ENCODE measurements at places on chromosomes 12 and 14.

GRCh38 chr12:28082096-28082495 is 108.2 kb upstream of the CCDC91 start:
- no peak for DNase-seq

DNA sequence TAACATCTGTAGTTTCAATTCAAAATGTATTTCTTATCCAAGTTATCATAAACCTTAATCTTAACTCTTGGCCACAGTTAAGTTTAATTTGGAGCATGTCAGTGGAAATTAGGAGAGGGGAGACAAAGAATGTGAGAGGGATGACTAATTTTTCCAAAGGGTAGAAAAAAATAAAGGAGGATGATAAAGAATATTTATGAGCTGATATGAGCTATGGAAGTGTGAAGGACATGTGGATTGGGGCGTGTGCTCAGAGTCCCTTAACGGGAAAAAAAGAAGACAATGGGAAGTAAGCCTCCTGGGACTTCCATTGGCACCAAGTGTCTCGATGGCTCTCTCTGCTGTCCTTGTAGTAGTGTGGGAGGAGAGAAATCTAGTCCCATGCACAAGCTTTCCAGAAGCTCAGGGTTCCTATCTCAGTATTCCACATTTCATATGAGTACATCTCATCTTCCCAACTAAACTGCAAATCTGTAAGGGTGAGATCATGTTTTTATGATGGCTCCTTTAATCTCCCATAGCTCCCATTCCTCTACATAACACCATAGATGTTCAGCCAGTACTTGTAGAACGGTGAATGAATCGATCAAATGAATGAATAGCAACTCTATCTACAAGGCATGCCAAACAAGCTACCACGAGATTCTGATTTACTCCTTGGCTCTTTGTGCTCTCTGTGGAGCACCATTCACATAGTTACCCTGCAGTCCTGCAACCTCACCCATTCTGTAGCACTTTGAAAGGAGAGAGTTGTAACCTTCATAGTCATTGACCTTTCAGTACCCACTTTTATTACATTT is 27.4 kb downstream of the BCL2L14 start:
- DNase-seq: no peak

DNA sequence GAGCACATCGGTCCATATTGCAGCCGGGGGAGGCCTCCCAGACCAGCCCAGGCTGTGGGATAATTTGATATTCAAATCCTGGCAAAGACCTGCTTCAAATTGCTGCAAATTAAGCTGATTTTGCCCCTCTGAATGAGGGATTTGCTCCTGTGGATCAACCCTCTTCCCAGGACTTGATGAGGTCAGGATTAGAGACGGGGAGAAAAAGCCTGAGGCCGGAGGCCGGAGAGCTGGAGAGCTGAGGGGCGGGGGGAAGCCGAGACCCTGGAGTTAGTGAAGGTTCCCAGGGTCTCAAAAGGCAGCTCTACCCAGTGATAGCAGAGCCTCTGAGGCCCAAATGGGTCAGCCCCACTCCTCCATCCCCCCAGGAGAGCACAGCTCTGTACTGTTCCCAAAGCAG is 17.5 kb upstream of the VSX2 start:
- DNase-seq: no peak

- DNase-seq: no peak
Measured at GRCh38 chr14:22952418-22952817, 4.5 kb downstream of the HAUS4 start.

DNA sequence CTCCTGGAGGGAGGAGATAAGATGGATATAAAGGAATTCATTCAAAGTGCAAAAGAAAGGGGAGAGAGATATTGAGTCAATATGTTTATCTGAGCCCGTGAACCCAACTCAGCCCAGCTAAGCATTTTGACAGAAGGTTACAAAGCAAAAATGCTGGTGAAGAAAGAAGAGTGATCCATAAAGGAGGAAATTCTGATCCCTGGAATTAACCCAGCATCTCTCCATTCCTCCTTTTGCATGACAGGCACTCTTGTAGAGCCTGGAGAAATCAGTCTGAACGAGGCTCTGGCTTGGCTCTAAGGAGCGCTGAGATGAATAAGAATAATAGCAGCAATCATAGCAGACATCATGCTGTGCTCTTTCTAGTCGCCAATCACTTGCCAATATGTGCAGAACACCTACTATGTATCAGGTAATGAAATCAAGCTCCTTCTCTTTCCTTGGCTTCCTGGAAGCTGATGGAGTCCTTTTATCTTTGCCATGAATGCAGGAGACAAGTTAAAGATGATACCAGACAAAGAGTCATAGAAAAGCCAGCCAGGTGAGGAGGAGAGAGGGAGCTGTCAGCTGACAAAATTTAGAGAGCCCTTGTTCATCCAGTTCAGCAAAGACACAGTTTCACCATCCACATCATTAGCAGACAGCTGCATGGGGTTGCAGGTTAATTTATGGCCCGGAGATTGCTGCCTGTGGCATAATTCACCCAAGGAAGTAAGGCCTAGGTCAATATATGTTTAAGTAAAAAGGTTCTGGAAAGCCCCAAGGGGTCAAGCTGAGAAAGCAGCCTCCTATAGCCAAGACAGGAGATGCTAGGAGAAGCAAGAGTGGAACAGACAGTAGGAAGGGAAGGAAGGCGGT is 476.5 kb upstream of the TBX3 start:
- no peak for DNase-seq

- no peak for DNase-seq
Measured at GRCh38 chr12:34598352-34598827, 576.1 kb downstream of the ALG10 start.

GRCh38 chr14:55440385-55440784 is at the start of gene TBPL2:
TBPL2 (minus strand) TSS chr14:55440616; CDS start chr14:55440449, 167 bp downstream.
- DNase-seq: peak; percentile 88

DNA sequence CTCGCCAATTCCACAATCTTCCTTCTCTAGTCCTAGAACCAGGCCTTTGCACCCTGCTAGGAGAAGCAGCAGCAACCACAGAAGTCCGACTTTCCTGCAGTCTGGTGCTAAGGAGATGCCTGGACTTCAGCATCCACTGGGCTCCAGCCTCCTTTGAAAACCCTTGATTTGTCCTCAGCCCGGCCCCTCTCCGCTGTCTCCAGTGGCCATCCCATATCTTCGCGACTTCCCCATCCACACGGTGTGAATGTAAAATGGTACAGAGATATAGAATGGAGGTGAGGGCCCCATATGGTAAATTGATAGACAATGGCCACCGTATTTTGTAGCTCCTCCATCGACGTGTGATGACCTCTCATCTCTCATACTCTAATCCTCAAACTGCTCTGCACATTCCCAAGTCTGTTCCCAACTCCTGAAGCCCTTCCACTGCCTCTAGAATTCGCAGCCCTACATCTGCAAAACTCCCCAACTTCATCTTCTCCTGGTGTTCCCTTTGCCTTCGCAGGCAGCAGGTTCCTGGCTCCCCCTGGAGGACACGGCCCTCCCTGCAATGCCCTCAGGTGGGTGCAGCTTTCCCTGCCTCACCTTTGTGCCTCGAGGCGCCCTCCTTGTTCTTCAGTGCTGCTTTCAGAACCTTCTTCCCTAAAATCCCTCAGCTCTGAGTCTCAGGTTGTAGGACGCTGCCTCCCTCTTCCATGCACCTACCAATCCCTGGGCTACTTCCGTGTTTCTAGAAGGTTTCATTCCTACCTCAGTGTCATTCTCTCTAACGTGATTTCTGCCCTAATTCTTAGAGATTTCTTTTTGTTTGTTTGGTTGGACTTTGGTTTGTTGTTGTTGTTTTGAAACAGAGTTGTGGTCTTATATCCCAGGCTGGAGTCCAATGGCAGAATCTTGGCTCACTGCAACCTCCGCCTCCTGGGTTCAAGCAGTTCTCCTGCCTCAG is 36.7 kb downstream of the TMBIM6 start:
- peak; percentile 90 for DNase-seq

- no peak for DNase-seq
Measured at GRCh38 chr12:113087193-113087592, 30.7 kb downstream of the DTX1 start.

GRCh38 chr12:39989501-39989900 is 116.4 kb downstream of the SLC2A13 start:
- no peak for DNase-seq

DNA sequence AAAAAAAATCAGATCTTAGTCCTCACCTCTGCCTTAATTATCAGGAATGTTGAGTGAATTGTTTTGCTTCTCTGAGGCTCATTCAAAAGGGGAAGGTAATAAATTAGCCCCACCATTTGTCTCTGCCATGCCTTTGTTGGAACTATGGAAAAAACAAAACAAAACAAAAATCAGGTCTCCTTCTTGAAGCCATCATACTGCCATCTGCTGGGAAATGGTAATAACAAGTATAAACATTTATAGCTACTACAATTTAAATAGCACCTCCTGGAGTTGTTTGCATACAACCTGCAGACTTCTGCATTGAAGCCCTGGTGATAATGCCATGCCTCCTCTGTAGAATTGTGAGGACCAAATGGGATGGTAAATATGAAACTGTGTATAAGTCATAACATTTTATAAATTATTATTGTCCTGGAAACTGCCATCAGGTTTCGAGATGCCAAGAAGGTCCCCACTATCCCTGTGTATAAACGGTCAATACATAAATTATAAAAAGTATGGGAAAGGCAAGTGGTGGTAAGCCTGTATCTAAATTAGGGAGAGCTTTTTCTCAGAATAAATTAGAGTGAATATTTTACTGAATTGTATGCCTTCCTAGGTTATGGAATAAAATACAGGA is 87.2 kb upstream of the FGD4 start:
- DNase-seq: peak; percentile 80

DNA sequence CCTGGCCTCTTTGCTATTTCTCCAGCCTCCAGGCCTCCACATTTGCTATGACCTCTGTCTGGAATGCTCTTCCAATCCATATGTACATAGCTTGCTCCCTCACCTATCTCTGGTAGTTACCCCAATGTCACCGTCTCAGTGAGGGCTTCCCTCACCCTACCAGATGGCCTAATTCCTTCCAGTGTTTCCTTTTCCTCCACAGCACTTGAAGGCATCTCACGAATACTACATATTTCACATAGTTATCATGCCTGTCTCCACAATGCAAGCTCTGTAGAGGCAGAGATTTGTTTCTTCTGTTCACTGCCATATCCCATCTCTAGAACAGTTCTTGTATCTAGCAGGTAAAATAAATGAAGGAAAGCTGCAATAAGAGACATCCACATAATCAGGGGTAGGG is 21.3 kb upstream of the HSP90B1 start:
- peak; percentile 41 for DNase-seq

DNA sequence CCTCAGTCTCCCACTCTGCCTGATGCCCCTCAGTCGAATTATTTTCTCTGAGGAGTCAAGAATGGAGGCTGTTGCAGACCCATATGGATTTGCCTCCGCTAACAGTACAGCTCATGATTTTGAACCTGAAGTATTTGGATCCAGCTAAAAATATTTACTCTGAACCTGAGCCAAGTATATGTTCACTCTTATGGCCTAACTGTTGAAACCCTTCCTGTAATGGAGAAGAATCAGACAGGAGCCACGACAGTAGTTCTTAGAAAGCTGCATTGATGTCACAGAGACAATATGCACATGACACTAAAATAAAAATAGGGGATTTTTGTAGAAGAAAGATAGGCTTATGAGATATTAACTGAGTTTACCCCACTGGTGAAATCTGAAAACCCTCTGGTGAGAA is 1128.3 kb upstream of the FLRT2 start:
- DNase-seq: no peak

GRCh38 chr12:123199936-123200335 is 33.0 kb downstream of the MPHOSPH9 start:
- DNase-seq: no peak

GRCh38 chr12:70355972-70356371 is 10.1 kb upstream of the KCNMB4 start:
- DNase-seq: no peak

DNA sequence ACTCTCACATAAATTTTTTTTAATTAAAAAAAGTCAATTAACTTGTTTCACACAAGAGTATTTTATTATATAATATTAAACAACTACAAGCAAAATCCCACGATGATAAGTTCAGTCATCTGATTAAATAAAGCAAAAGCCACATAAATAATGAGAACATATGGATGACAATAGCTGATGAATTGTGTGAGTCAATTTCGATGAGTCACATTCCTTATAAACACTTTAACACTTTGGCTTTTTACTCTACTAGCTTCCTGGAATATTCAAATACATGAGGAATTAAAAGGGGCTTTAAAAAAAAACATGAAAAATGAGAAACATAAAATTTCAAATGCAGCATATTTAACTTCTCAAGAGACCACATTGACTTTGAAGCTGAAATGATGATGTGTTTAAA is 95.3 kb downstream of the BCAT1 start:
- no peak for DNase-seq

- DNase-seq: no peak
Measured at GRCh38 chr14:60815371-60815770, 80.8 kb downstream of the MNAT1 start.

DNA sequence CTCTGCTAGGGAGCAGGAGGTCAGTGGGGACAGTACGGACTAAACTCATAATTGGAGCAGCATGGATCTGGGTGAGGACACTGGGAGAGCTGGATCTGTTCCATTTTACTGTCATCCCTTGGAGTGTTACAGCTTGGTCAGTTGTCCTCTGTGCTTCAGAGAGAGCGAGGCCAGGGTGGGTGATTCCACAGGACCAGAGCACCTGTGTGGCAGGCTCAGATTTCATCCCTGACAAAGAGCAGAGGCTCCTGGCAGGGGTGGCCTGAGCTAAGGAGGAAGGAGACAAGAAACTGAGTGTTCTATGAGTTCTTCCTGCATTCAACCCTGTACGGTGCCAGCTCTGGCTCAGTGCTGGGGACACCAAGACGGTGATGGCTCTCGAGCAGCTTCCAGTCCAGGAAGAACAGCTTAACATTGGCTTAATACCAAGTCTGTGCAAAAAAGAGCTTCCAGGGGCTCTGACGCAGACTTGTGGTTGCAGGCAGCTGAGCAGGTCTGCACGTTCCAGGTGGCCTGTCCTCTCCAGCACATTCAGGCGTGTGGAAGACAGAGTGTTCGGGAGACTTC is 8.4 kb upstream of the PGF start:
- no peak for DNase-seq

GRCh38 chr12:110039085-110039807 is 9.1 kb downstream of the C12orf76 start:
- peak; percentile 27 for DNase-seq

- DNase-seq: no peak
Measured at GRCh38 chr12:44817687-44818086, 58.4 kb downstream of the NELL2 start.

DNA sequence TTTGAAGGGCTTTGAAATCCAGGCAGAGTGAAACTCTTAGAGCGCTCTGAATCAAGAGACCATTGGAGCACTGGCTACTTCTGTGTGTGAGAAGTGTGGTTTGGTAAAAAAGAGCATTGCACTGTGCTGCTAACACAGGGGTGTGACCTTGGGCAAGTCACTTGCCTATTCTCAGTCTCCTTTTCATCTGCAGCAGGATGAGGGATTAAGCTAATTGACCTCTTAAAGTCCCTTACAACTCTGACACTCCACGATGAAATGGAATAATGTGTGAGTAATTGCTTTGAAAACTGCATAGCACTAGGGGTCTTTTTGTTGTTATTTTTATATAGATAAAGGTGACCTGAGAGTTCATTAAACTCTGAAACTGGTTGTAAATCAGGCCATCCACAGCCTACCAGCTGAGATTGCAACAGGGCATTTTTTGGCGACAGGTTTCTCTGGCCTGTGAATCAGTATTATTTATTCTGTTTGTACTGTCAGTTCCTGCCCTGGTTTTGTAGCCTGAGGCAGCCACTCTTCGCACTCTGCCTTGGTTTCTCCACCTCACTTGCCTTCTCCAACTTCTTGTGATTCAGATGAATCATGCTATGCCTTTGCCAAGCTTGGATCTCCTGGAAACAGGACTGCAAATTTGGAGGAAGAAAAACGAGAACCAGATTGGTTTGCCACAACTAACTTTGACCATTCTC is 159.9 kb upstream of the PARP11 start:
- no peak for DNase-seq

GRCh38 chr14:61609884-61610283 is 85.4 kb upstream of the HIF1A start:
- DNase-seq: peak; percentile 58

- DNase-seq: no peak
Measured at GRCh38 chr12:22377731-22378496, 43.4 kb upstream of the ST8SIA1 start.
